ENCODE measurements at places on chromosomes 11 and 22. TPM values are rescaled to one million over a fixed set of nuclear protein-coding genes. Genes with fewer than 3 reads are reported as not detected.

DNA sequence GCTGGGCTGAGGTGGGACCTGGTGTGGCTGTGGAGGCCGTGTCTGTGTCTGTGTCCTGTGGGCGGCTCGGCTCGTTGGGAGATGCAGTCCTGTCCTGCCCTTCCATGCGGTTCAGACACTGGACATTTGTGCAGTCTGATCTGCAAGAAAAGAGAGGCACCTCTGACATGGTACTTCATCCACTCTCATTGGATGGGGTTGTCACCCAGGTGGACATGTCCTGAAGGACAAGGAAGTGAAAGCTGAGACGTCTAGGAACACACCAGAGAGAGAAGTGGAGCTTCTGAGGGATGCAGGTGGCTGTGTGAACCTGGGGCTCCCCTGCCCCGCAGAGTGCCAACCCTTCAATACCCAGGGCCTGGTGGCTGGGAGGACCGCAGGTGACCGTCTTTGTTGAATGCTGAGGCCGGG, 18.4 kb downstream of the TBX1 start:
- H3K27me3 ChIP-seq = peaks cover 3% of the 10 kb centered on the region
- H3K4me3 ChIP-seq = no peak overlapping the region
- H3K36me3 ChIP-seq = no peaks in the 10 kb centered on the region
- no peaks in the 10 kb centered on the region for H3K4me1 ChIP-seq

GRCh38 chr22:35250156-35250555, 7.1 kb upstream of the HMGXB4 start:
- H3K4me1 ChIP-seq = no peaks in the 10 kb centered on the region
- H3K27ac ChIP-seq = no peak overlapping the region

DNA sequence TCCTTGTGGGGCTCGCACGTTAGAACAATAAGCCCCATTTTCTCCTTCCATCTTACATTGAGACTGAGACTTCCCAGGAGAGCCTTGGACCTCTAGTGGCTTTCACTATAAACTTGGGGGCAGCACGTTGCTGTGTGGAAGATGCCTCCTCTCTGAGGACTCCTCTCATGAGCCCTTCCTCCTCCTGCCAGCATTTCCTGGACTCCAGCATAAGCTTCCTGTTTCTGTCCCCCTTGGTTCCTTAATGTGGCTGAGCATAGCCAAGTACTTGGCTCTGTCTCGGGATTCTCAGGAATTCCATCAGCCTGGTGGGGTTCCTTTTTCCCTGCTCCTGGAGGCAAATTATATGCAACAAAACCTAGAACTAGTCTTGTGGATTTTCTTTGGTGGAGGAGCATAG, 38.8 kb upstream of the UBASH3B start:
- no peak overlapping the region for H3K4me3 ChIP-seq
- peak; percentile 7 for DNase-seq
- H3K27ac ChIP-seq = peak overlapping the region; percentile 74
- no peaks in the 10 kb centered on the region for H3K27me3 ChIP-seq
- peaks cover 14% of the 10 kb centered on the region for H3K4me1 ChIP-seq

DNA sequence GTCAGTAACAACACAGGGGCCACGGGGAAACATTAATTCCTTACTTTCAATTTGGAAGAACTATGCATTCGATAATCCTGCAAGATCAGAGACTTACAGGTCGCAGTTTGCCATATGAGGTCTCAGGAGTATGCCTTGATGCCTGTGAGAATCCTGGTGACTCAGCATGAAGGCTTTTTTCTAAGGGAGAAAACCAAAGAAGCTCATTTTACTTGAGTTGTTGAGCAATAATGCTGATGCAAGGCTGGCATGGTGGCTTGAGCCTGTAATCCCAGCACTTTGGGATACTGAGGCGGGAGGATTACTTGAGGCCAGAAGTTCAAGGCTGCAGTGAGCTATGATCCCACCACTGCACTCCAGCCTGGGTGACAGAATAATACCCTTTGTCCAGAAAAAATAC, 26.6 kb downstream of the ATG16L2 start:
- peaks cover 37% of the 10 kb centered on the region for H3K36me3 ChIP-seq
- H3K27me3 ChIP-seq = peaks cover 4% of the 10 kb centered on the region
- no peaks in the 10 kb centered on the region for H3K4me1 ChIP-seq
- DNase-seq = no peak
- H3K27ac ChIP-seq = no peak overlapping the region

GRCh38 chr22:35231585-35232084, 25.7 kb upstream of the HMGXB4 start:
- no peak overlapping the region for H3K27ac ChIP-seq
- no peak overlapping the region for H3K4me3 ChIP-seq
- H3K4me1 ChIP-seq = no peaks in the 10 kb centered on the region
- peaks cover 5% of the 10 kb centered on the region for H3K27me3 ChIP-seq

- peaks cover 11% of the 10 kb centered on the region for H3K4me1 ChIP-seq
- H3K4me3 ChIP-seq = no peak overlapping the region
- peaks cover 4% of the 10 kb centered on the region for H3K27me3 ChIP-seq
- DNase-seq = peak; percentile 38
Measured at GRCh38 chr11:6655020-6655789, 404 bp downstream of the DCHS1 start.

Gene DBX1
- total RNA-seq = not detected

Gene TMEM191C
- total RNA-seq = 0.92 TPM

DNA sequence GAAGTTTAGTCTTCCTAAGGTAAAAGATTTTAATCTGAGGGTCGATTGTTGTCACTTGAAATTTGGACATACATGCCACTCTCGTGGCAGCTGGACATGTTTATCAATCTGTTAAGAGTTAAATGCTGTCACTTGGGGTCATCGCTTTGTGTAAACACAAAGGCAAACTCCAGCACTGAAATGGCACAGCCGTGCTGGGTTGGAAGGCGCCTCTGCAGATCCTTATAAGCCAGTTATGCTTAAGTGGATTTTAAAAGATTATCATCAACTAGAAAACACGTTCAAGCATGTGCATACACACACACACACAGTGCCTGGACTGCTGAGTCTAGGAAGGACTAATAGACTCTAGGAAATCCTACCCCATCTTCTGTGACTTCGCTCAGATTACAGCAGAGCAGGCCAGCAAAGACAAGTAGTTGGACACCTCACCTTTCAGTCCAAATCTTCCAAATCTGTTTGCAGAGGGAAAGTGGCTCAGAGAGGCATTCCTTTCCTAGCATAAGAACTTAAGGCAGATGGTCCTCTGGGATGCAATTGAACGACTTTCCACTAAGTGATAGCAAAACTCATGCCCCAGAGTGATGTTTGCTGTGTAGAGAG, 83.7 kb downstream of the CACNG2 start:
- H3K27me3 ChIP-seq = no peaks in the 10 kb centered on the region
- H3K4me1 ChIP-seq = no peaks in the 10 kb centered on the region
- no peaks in the 10 kb centered on the region for H3K36me3 ChIP-seq
- DNase-seq = no peak
- no peak overlapping the region for H3K4me3 ChIP-seq

Gene OR8D1
- not detected for total RNA-seq

Gene OR52I2
- not detected for total RNA-seq

Gene TECTA
- 2.2 TPM for total RNA-seq

- H3K4me3 ChIP-seq = no peak overlapping the region
- peaks cover 2% of the 10 kb centered on the region for H3K27me3 ChIP-seq
- H3K36me3 ChIP-seq = no peaks in the 10 kb centered on the region
- DNase-seq = peak; percentile 6
- no peak overlapping the region for H3K27ac ChIP-seq
Measured at GRCh38 chr11:12979928-12980689, 29.0 kb upstream of the RASSF10 start.

Gene SOX6
- total RNA-seq = 21.0 TPM
